ENCODE measurements at places on chromosomes 1 and 21.

- no peak for DNase-seq
Observed at GRCh38 chr21:39258207-39258606, 55.2 kb downstream of the BRWD1 start.

DNA sequence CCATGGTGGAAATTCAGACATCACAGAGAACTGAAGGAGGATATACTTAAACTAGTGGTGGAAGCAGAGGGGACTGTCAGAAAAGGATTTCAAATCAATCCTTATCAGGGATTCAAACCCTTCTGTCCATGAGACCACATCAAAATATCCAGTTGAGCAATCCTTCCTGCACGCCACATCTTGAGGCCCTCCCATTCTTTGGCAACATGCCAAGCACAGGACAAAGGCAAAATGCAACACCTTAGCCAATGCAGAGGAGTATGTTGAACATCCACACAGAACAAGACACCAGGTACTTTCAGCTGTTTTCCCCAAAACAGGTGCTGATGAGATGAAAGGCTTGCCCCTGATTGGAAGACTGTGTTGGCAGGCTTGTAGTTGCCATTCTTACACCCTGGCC lies 81.8 kb upstream of the PLXNA2 start:
- DNase-seq: no peak

GRCh38 chr1:239306426-239306825 lies 79.9 kb upstream of the CHRM3 start:
- no peak for DNase-seq

GRCh38 chr1:179632868-179633267 lies 41.2 kb downstream of the TDRD5 start:
- no peak for DNase-seq

All from fibroblast of the conjunctiva (primary cell).